Omental fat pad (tissue), 4 donors: ENCODE measurements at places on chromosomes 7 and 10. TPM values are rescaled to one million over a fixed set of nuclear protein-coding genes. Genes with fewer than 3 reads are reported as not detected.
A peak's percentile ranks its signal among the peaks of the same experiment; 100 is the strongest.

DNA sequence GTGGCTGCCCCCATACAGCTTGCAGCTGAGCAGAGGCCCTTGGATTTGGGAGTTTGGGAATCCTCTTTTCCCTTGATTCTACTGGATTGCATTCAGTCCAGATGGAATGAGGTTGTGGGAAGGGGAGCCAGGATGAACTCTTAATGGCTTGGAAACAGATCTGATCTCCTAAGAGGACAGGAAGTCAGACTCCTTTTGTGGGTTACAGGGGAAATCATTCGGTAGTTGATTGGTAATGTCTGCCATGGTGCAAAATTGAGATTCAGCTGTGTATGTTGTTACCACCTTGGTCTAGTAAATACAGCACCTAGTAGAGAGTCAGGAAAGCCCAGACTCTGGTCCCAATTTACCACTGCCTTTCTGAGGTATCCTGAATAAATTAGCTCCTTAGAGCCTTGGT is 144.2 kb upstream of the TNRC18 start:
- no peak for DNase-seq

DNA sequence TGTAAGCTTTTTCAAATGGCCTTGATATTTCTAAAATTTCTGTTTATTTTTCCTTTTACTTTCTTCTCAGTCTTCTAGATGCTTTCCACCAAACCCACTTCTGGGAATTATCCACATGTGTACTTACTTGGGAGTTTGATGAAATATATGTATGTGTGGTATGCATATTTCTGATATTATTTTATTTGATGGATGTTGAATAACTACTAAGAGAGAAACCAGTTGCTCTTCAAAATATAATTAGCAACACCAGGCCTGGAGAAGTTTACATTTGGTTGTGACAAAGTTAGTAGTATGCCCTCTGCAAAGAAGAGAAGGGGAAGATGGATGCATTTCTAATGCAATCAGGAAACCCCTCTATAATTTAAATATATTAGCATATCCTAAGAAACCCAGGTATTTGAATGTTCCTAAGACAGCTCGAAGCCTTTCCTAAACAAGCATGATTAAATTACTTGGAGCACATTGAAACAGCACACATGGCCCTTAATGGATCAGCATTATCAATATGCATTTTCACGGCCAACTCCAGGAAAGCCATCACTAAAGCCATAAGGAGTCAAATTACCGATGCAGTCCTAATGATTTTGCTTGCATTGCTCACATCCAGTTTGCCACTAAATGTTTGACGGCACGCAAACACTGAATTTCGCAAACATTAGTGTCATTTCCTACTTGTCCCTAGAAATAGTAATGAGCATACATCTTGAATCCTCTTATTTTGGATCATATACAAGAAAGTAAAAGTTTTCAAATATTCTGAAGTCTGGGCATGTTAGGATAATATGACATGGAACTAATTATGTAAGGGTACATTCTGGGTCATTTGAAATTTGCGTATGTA is 393.8 kb downstream of the EXOC4 start:
- no peak for DNase-seq

GRCh38 chr7:75966190-75966961 is 28.0 kb downstream of the TMEM120A start:
- DNase-seq, result no peak

- DNase-seq, result no peak
These were observed 54.6 kb downstream of the PALD1 start for GRCh38 chr10:70533189-70533558.

DNA sequence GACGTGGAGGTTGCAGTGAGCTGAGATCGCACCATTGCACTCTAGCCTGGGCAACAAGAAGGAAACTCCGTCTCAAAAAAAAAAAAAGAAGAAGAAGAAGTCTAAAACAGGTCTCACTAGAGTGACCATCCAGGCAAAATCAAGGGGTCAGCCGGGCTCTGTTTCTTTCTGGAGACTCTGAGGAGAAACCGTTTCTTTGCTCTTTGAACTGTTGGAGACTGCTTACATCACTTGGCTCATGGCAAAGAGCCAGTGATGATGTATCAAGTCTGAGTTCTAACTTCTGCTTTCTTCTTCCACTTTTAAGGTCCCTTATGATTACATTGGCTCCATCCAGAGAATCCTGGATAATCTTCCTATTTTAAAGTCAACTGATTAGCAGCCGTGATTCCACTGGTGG is 306.8 kb downstream of the WDR11 start:
- DNase-seq, result no peak

- peak; percentile 96 for DNase-seq
These were observed at the start of gene ZKSCAN5 for GRCh38 chr7:99504603-99505323. ZKSCAN5 (plus strand) TSS chr7:99504662; CDS start chr7:99506045, 1,383 bp downstream.

The SLC29A4 gene
- 10.2 TPM for total RNA-seq

The SRRM3 gene
- 2.7 TPM for total RNA-seq

The UCN3 gene
- not detected for total RNA-seq
